ENCODE measurements at places on chromosomes 3 and 15.

- no peak for DNase-seq
Measured at GRCh38 chr15:42996871-42997270, 76.3 kb upstream of the TTBK2 start.

DNA sequence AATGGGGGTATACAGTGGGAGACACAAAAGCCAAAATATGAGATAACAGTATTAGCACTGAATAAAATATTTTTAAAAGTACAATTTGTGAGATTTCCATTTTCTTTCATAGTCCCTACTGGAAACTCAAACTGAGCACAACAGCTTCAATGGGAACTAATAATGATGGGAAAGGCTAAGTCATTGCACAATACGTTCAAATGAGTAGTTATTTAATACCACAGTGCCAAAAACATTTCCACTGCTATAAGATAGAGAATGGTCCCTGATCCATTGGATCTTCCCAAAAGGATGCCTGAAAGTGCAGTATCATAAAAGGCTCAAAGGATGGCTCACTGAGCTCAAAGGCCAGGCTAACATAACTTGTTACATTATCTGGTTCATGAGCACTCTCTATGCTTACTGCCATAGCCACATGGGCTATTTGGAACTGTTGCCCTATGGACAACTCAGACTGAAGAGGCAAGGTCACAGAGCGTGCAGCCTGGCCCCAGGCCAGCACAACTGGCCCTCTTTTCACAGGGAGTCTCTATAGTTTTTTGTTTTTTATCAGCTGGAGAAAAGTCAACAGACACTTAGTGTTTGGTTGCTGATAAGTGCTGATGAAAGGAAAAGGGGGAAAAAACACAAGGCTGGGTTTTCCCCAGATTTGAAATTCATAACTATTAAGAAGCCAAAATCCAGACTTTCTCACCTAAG, 54.1 kb upstream of the PPIB start:
- DNase-seq, result no peak

DNA sequence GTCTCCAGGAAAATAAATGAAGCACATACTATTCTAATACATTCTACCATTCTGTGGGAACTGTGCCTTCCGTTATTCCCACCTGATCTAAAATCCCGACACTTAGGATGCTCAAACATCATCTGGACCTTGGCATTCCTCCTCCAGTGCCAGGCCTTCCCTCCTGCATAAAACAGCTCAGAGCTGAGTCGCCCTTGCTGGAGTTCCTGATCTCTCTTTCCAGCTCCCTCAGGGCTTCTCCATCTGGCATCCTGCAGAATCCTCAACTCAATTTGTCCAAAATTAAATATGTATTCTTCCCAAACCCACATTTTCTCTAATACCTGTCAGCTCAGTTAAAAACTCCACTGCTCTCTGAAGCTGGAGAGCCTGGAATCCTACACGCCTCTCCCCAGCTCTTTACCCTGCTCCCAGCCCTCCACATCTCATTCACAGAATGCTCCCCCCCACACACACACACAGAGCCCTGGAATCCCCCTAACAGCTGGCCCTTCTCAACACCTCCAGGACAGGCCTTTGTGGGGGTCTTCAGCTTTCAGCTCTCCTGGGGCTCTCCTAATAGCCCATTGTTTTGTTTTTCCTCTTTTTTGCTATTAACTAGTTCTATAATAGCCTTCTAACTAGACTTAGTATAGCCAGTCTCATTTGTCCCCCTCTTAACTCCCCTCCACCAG, 78.5 kb downstream of the HMG20A start:
- DNase-seq, result no peak

DNA sequence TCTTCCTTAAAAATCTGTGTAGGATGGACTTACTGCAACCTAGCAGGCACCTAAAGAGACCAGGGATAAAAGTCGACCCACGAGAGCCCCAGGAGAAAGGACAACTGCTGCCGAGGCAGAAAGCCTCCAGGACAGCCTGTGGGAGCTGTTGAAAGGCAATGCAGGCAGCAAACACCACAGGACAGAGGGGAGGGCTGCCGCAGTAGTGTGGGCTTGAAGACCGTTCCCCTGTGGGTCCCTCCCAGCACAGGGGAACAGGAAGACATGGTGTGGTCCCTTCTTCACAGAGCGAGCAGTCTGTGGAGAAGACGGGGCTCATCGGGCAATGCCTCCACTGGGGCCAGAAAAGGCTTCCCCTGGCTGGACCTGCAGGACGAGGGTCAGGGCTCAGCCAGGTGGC, 58.5 kb upstream of the GATA2 start:
- DNase-seq, result no peak
